NCI-H82 (cell line): ENCODE measurements at places on chromosomes 16 and 17.

DNA sequence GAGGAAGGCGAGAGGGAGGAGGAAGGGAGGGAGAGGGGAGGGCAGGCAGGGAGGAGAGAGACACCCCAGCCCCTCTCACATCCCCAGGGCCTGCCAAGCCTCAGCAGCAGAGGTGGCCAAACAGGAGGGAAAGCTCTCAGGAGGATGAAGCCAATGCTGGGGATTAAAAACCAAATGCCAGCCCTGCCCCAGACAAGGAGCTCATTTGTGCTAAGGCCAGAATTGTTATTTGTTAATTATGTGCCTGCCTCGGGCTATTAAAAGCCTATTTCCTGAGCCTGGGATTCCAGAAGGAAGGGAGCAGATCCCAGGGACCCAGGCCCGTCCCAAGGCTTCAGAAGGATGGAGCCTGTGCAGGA is 27.9 kb upstream of the GINS2 start:
- DNase-seq: peak; percentile 54

- no peak for DNase-seq
These were observed 62.4 kb downstream of the ZNF778 start for GRCh38 chr16:89279666-89280481.

DNA sequence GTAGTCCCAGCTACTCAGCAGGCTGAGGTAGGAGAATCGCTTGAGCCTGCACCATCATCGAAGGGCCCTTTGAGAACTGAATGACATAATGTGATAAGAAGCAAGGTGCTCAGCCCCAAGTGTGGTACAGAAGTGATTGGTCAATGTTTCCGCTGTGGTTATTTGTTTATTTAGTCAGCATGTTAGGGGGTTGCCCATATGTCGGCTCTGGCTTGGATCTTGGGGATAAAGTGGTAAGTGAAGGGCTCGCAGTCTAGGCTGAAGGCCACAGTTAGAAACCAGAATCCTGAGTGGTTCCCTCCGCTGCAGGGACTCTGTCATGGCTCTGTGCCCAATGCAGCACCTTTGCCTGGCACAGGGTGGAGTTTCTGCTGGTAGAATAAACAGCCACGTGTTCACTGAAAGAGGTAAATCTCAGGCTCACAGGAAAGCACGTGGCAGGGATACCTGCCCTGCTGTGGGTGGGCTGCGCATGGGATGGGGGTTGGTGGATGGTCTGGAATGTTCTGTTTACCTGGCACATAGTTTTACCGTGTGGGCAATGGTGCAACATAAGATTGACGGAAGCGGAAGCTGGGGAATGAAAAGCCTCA is 35.4 kb downstream of the SYT17 start:
- no peak for DNase-seq

DNA sequence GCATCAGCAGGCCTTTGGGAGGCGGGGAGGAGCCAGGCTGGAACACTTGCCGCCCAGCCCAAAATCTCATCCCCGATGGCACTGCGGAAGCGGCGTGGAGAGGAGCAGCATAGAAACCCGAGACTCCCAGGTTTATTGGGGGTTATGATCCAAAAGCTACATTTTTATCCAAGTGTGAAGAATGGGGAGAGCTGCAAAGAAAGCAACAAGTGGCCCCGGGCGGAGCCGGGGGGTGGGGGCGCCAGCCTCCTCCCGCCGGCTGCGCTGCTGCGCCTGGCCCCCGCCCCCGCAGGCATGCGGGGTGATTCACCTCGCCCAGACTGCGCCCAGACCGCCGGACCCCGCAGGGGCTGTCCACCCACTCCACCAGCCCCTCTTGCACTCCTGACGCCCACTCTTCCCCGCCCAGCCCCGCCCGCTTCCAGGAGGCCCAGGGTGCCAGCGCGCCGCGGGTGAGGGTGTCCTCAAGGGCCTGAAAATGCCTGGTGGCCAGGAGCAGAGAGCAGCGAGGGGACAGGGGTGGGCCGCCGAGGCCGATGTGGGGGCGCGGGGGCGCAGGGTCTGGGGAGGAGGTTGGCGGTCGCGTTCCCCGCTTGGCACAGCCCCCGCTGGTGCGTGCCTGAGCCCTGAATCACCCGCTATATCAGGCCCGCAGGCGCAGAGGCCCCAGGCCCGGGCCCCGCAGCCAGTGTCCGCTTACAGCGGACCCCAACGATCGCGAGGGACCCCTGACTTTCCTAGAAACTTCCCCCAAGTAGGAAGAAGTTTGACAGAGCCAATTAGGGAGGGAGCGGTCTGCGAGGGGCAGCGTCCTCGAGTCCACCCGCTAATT is 1.3 kb downstream of the CAVIN1 start:
- DNase-seq: no peak

DNA sequence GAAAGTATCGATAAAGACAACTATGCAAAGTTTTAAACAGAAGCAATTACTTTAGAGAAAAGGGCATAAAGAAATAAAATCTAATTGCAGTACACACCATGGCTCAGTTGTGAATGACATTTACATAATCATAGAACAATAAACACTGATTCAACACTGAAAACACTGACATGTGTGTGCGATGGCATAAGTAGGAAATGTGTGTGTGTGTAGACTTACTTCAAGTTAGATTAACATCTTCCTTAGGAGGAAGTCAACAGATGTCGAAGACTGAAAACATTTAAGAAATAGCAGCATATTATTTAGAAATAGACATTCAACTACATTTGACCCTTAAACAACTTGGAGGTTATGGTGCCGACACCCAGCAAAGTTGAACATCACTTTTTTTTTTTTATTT is 172.4 kb downstream of the STX8 start:
- no peak for DNase-seq

DNA sequence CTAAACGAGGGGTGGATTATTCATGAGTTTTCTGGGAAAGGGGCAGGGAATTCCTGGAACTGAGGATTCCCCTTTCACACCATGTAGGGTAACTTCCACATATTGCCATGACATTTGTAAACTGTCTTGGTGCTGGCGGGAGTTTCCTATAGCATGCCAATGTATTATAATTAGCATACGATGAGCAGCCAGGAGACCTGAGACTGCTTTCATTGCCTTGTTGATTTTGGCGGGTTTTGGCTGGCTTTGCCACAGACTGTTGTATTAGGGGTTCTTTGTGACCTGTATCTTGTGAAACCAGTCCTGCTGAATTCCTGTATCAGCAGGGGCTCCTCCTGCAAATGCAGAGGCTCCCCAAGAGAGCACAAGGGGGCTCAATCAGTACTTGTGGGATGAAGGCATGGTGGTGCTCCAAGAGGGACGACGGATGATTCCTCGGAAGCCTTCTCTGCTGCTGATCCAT is 104.4 kb upstream of the CACNG5 start:
- DNase-seq: no peak

GRCh38 chr17:6069539-6070429 is at the start of gene WSCD1:
Gene WSCD1 (plus strand): TSS chr17:6070379. CDS start chr17:6080659, 10,280 bp downstream.
- peak; percentile 72 for DNase-seq

- no peak for DNase-seq
These were observed 10.9 kb downstream of the CETP start for GRCh38 chr16:56972403-56973293.

DNA sequence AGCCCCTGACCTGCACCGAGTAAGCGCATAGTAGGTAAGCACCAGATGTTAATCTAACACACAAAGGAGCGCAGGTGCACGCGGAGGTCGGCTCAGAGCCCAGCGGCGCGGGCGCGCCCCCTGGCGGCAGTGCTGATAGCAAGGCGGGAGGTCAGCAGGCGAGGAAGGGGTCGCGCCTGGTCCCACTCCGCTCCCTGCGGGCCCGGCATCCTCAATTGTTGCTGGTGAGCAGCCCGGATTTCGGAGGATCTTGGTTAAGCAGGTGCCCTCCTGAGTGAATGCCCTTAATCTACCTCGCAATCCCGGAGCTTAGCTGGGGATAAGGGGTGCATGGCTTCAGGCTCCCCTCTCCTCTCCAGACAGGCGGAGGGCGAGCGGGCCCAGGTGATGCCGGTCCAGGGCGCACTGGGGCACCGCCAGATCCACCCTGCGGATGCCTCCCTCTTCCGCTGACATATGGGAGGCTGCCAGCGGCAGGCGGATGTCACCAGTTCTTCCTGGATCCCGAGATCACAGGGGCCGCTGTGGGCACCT is 4.0 kb upstream of the WNT3 start:
- peak; percentile 63 for DNase-seq

DNA sequence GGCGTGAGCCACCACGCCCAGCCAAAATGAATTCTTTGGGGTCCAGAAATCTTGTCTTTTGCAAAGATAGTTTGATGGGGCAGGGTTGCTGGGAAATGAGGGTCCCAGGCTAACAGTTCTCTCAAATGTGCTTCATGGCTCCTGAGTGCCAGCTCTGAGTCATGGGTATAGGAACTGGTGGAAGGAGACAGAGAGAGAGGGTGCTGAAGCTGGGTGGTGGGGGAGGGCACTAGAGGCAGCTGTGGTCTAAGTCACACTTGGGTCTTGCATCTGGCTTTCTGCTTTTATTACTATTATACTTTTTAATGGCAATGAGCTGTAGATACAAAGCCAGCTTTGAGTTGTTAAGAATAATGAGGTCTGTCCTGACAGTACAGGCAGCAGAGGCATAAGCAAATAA is 54.6 kb downstream of the PRKCA start:
- DNase-seq: no peak

GRCh38 chr16:2039274-2040031 is 8.2 kb downstream of the NTHL1 start:
- DNase-seq: no peak

- no peak for DNase-seq
These were observed 16.0 kb downstream of the MMD start for GRCh38 chr17:55405600-55405999.

DNA sequence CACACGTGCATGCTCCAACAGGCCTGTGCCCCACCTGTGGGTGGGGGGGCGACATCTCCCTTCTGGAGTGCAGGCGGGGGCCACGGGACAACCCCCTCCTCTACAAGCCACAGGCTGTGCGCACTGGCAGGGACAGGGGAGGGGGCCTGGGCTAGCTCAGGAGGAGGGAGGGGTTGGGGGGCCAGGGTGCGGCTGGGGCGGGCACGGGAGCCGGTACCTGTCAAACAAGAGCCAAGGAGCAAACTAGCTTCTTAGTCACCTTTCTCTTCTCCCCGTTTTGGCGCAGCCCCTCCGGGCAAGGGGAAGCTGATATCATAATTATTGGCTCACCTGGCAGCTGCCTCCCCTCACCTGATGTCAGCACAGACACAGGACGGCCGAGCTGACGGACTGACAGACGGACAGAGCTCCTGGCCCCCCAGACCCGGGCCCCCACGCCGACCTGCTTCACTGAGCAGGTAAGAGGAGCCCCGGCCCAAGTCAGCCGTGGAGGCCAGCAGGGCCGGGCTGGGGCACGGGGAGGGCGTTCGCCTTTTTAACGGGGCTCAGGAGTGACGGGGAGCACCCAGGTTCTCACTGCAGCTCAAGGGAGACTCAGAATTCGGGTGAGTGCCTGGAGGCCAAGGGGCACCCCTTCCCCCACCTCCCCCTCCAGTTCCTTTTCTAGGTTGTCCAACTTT is at the start of gene FOXN1:
FOXN1 (plus strand) TSS at position 363 of the 680 bp plus-strand sequence. CDS start 17,622 bp downstream, outside the sequence.
- no peak for DNase-seq

DNA sequence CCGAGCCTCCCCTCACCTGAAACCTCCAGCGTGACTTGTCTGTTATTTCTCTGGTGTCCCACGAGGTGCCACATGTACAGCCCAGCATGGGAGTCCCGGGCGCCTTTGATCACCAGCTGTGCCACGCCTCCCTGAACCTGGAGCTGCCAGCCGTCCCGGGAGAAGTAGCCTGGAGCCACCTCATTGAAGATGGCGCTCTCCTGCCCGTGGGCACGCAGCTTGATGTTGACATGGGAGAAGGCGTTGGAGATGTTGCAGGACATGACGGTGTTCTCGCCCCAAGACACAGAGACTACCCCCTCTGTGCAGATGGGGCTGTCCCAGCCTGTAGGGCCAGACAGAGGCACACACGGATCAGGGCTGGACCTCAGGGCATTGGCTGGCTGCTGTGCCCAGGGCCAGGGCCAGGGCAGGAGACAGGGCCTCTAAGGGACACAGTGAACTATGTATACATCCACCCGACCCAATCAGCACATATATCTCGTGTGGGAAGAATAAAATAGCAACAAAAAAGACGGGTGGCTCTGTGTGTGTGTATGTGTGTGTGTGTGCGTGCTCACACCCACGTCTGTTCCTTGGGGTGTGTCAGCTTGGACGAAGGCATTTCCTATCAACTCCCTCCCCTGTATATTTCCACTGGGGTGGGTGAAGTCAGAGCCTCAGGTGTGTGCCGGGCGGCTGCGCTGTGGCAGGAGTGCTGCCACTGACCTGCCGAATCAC is 7.3 kb upstream of the CD7 start:
- no peak for DNase-seq

DNA sequence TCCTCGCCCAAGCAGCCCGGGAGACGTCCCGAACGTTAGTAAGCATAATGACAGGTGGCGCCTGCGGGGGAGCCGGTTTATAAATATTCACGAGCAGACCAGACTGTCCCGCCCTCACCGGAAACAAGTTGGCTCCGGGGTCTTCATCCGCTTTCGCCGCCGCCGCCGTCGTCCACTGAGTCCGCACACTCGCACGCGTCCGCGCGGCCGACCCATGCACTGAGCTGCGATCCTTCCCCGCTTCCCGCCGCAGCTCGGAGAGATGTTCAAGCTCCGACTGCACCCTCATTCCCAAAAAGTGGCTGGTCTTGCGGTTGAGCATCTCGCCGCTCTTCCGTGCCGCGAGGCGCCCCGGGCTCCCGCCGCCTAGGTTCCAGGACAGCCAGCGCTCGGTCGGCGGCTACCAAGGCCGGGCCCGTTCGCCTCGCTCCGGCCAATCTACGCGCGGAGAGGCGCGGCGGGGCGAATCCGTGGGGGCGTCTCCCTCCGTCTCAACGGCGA is 385 bp downstream of the CFAP119 start:
- peak; percentile 75 for DNase-seq

- DNase-seq: no peak
These were observed 11.8 kb upstream of the FAM171A2 start for GRCh38 chr17:44375196-44376017.

GRCh38 chr17:66777689-66778225 is 57.2 kb upstream of the CACNG5 start:
- no peak for DNase-seq

DNA sequence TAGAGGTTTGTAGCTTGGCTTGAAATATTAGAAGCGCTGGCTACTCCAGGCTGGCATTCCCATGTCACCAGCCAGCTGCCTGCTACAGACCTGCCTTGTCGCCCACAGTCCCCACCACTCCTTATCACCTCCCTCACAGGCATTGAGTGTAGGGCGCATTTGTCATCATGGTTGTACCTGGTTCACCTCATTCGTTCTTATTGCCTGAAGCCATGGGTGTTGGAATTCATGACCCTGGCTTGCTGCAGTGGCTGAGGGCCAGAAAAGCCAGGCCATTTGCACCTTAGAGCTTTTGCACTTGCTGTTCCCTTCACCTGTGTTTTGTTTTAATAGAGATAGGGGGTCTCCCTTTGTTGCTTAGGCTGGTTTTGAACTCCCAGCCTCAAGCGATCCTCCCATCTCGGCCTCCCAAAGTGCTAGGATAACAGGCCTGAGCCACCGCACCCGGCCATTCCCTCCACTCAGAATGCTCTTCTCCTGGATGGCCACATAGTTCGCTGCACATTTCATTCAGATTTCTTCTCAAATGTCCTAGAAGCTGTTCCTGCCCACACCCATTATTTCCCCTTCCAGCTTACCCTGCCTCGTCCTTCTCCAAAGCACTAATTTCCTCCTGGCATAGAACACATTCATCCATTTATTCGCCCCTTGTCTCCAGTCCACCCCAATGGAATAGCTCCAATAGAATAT is 97.6 kb downstream of the C16orf78 start:
- DNase-seq: no peak
